ENCODE measurements at places on chromosomes 4 and X.

DNA sequence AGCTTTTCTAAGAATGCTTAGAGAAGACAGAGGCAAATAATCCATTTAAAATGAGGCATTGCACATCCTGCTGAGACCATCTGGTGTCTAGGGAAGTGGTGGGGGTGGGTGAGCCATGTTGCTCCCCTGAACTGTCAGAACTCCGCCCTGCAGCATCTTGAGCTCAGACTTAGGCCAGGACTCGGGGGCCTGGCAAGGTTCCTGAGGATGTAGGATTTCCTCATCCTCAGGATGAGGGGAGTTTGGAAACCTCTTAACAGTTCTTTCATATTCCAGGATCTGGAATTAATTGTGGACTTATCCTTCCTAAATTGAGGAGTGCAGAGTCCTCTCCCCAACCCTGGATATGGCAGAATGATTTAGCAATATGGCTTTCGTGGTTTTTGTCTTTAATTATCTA lies 6.6 kb downstream of the TLL1 start:
- DNase-seq, result peak; percentile 96

GRCh38 chr4:11230866-11231265 lies 197.8 kb downstream of the HS3ST1 start:
- peak; percentile 66 for DNase-seq

GRCh38 chrX:46716796-46717195 lies 42.1 kb downstream of the SLC9A7 start:
- no peak for DNase-seq

DNA sequence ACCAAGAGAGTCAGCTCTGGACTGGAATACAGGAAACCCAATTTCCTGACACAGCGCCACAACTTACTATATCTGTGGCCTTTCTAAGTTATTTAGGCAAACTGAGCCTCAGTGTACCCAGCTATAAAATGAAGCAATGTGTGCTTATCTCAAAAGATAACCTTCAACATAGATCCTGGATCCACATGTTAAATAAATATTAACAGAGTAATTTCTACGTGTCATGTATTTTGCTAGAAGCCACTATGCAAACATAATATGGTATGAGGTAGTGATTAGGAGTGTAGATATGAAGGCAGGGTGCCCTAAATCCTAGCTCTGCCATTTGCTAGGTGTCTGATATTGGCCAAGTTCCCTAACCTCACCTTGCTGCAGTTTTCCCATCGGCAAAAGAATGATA lies 527.0 kb downstream of the RAB28 start:
- DNase-seq, result no peak

DNA sequence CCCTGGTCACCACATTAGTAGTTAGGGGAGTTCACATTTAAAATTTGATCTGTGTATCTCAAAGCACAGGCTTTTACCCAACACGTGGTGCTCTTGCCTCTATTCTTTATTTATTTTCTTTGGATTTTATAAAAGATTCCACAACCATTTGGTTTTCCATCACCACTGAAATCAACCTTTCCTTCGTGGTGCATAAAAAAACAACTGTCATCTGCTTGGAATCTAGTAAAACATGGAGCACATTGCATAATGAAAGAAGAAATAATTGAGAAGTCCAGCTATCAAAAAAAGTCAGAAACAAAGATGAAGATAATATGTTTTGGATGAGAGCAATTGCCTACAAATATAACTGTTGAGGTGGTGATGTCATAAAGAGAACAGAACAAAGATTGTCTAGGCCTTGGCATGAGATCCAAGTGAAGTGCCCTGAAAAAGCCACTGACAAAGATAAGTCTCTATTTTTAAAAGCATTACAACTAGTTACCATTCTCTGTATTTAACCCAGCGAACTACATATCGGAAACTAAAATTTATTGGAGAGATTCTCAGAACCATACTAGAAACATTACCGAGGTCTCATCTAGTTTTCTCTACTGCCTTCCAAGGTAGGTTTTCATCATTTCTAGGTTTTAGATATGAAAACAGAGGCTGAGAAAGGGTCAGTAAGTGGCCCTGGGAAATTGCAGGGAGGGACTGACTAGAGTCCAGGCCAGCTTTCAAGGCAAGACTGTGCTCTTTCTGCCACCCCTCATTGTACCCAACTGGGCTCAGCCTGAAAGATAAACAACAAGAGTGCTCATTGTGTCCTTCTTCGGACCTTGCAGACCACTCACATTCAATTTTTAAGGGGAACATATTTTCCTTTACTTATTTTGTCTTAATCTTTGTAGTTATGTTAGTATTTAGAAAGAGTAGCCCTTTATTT lies 127.3 kb downstream of the MAD2L1 start:
- DNase-seq, result no peak

- no peak for DNase-seq
Measured at GRCh38 chrX:48003367-48003757, 427 bp downstream of the ZNF182 start.

DNA sequence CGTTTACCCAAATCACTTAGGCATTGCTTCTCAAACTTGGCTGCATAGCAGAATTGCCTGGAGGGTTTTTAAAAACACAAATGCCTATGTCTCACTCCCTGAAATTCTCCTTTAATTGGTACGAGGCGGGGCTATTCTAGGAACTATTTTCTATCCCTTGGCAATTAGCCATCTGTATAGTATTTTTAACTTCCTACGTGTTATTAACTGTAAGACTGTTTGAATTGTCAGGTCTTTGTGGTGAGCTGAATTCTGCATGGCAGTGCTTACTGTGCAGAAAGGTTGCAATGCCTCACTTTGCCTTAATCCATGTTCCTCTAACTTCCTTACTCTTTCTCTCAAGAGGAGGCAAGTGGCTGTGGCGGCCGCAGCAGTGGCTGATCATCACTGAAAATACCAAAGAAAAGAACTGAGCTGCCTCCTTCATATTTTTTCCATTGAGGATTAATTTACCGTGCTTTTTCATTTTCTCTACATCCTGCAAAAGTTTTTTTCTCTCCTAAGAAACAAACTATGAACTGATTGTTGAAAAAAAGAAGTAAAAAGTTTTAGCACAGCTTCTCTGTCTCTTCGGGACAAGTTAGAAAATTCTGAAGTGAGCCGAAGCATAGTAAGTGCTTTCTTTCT lies at the start of gene SHROOM3:
Gene SHROOM3 (plus strand): TSS at position 329 of the 627 bp plus-strand sequence. CDS start 824 bp downstream, outside the sequence.
- DNase-seq, result no peak

- peak; percentile 84 for DNase-seq
Measured at GRCh38 chr4:5524446-5525299, 183.7 kb downstream of the EVC2 start.

- no peak for DNase-seq
Measured at GRCh38 chrX:42832764-42833549, 55.0 kb upstream of the PPP1R2C start.

DNA sequence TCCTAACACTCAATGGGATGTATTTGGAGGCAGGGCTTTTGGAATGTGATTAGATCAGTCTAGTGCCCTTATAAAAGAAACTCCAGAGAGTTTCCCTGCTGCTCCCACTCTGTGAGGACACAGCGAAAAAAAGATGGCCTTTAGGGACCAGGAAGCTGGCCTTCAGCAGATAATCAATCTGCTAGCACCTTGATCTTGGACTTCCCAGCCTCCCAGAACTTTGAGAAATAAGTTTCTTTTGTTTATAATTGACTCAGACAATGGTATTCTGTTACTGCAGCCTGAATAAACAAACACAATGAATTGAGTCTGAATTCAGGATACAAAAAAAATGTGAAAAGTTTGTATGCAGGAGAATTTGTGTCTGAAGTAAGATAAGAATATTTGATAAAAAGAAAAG lies 842.1 kb downstream of the FSTL5 start:
- DNase-seq, result no peak

DNA sequence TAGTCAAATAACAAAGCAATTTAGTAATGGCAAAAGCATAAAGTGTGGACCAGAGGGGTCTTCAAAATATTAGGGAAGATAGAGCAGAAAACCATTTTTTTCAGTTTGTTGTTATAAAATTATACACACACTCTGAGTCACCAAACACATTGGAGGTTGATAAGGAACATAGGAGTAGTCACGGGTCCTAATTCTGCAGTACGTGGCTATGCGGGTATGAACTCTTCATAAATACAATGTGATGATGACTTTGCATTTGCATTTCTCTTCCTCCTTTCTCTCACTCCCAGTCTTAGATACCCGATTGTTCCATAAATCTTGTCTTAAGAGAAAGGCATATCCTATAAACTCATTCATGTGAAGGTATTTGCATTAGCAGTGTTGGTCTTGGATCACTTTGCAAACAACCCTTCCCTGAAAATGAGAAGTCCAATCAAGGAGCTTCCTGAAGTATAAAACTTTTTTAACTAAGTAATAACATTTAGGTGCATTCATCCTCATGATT lies 223.6 kb downstream of the PALLD start:
- no peak for DNase-seq

DNA sequence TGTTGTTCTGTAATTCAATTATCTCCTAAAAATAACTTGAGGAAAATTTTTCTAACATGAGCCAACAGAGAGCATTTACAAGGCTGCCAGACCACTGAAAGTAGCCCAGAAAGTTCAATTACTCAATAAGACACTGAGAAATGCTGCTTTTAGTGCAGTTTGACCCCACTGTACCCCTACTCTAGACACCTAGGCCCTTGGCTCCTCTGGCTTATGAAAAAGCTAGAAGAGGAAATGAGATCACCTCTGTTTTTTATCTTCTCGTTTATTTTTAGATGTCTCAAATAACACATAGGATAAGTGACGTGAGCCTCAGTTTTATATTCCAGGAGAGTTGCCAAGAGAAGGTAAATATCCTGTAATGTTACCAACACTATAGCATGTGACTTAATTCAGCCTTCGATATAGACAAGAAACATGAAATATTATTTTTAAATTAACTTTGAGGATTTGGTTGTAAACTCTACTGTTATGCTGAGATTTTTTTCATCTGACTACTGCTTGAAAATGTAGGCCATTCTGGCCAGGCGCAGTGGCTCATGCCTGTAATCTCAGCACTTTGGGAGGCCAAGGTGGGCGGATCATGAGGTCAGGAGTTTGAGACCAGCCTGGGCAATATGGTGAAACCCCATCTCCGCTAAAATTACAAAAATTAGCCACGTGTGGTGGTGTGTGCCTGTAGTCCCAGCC lies 24.4 kb downstream of the TNIP3 start:
- DNase-seq, result no peak

DNA sequence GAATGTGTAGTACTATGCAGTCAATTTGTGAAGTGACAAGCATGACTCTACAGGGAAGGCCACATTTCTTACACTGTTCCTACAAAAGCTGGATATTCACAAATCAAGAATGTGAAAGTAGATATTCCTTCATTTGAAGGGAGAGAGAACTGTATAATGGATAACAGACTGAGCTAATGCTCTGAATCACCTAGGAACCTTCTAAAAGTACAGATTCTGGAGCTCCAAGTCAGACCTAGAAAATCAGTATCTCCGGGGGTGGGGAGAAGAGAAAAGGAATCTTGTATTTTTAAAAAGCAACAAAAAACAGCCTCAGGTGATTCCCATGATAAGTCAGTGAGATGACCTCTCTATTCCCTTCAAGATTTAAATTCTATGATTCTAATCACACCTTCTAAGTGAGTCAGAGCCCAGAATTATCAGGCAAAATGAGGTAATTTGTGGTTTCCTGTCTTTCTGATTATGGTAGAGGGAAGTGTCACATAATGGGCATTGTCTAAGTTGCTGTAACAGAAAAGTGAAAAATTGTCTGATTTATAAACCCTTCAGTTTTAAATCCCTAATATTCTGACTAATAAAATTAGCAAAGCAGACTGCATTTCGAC lies 80.9 kb downstream of the IL21 start:
- no peak for DNase-seq

GRCh38 chr4:143184217-143184502 lies 557 bp upstream of the USP38 start:
- DNase-seq, result peak; percentile 84

- peak; percentile 71 for DNase-seq
Measured at GRCh38 chrX:153669174-153669890, 4.3 kb downstream of the PNCK start.

DNA sequence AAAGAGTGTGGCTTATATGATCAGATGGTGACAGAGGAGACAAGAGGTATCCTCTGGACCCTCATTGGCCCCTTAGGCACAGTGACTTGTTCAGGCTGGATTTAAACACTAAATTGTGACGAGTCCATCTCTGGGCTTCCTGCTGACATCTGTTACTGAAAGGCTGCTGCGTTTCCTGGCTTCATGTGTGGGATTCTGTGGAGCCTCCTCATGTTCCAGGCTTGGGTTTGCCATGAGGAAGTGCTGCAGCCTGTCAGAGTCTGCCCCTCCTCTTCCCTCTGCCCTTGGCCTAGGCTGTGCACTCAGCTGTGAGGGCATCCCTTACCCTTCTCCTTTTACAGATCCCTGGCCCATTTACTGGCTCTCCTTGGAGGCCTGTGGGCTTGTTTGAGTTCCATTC lies 159.1 kb upstream of the TTC29 start:
- no peak for DNase-seq

GRCh38 chr4:185524888-185525863 lies 10.1 kb downstream of the PDLIM3 start:
- DNase-seq, result peak; percentile 87

DNA sequence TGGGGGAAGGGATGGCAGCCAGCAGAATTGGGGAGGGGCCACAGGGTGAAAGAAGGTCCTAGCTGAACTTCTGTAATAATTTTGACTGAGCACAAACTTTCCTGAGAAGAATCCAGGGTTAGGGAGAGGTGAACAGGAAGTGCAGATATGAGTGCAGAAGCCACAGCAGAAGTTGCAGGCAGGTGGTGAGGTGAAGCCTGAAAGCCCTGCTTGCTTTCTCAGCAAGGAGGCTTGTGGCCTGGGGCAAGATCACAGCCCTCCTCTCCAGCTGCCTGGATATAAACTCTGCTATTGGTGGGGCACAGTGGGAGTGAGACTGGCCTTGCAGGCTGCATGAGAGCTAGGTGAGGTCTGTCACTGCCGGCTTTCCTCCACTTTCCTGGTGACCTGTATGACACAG lies 44.1 kb upstream of the UPRT start:
- DNase-seq, result no peak

DNA sequence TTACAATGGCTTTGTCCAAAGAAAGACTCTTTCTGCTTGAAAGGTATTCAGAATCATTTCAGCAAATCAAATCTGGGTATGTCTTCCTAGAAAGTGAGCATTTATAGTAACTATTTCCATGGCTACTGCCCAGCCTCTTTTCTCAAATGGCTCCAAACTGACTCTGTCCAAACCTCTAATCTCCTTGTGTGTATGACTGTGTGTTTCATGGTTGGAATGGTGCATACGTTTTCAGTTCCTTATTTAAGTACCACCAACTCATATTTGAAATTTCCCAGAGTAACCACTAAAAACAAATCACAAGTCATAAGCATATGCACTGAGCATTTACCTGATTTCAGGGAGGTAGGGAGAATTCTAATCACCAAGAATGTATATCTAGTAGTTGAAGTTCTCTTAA lies 106.0 kb downstream of the TMEM144 start:
- DNase-seq, result no peak

GRCh38 chr4:25523405-25523804 lies 132.2 kb upstream of the SLC34A2 start:
- no peak for DNase-seq

DNA sequence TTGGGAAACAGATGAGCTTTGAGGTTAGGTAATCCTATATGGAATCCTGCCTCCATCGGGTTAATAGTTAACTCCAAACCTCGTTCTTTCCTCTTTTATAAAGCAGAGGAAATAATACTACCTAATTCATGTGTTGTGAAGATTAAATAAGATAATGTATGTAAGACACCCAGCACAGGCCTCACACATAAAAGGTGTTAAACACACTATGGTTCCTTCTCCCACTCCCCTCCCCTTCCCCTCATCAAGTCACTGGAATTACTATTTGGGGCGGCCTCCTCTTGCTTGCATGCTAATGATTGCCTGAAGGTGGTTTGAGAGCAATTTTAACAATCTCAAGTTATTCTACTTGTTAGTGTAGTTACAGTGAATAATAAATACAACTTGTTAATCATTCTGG lies 404.4 kb upstream of the RASGEF1B start:
- DNase-seq, result no peak
